ENCODE measurements at places on chromosomes 12 and 14.

GRCh38 chr12:76111209-76111749 lies 26.8 kb upstream of the NAP1L1 start:
- DNase-seq = no peak

- DNase-seq = peak; percentile 34
These were observed 165.5 kb downstream of the PTPN11 start for GRCh38 chr12:112584266-112584722.

GRCh38 chr14:29077916-29078315 lies 311.3 kb downstream of the FOXG1 start:
- no peak for DNase-seq

- DNase-seq = no peak
These were observed 30.2 kb downstream of the BICDL1 start for GRCh38 chr12:120019197-120019596.

DNA sequence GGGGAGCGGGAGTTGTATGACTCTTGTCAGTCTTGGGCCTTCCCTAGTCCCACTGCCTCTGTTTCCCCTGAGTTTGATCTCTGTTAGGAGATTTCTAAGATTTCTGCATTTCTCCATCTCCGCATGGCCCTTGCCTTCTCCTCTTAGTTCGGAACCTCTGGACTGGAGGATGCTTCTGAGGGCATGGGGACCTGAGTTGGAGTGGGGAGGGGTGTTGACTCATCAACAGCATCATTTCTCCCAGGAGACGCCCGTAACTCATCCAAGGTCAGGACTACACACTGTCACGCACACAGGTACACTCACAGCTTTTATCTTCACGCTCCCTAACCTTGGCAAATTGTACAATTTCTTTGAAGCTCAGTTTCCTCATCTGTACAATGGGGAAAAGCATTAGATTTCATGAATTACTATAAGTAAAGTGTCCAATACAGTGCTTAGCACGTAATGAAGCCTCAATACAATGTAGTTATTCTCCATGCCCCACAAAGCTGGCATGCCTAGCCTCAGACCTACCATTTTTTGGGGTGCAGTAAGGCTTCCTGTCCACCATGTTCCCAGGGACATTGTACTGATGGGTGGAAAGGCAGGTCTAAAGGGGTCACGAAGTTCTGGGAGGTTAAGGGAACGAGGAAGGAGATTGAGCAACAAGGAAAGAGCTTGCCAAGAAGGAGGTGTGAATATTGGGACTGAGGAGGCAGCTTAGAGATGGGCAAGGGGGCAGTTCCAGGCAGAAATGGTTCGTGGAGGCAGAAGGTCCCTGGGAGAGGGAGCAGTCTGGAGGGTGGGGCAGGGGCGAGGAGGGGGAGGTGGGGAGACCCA lies 600 bp upstream of the LAG3 start:
- DNase-seq = no peak

DNA sequence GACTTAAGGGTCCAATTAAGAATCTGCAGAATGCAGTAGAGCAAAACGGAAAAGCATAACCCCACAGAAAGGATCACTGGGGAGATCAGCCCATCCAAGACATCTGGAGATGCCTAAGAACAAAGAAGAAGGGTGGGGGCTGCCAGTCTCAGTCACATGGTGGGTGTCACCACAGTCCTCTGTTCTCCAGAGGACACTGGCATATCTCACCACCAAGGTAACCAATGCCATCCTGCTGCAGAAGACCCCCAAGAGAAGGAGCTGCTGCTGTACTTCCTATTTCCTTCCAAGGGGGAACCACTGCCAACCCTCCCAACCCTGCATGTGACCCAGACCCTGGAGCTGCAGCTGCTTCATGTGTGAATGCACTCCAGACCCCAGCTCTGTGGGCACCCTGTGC lies 91.2 kb downstream of the PTGER2 start:
- no peak for DNase-seq

DNA sequence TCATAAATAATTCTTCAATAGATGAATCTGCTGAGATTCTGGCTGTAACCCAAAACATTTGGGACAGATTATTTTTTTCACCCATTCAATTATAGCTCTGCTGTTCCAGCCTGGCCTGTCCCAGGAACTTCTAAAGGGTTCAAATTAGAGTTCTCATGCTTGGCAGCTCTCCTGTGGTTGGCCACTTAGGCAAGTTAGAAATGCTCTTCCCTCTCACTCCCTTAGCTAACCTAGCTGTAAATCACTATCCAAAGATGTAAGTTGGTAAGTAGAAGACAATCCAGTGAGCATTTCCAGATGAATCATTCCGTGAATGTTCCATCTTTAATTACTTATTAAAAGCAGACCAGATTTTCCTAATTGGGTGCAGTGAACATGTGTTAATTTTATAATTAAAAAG lies 760.4 kb upstream of the TBX3 start:
- no peak for DNase-seq

GRCh38 chr12:127770118-127770517 lies 496.9 kb upstream of the TMEM132C start:
- no peak for DNase-seq

GRCh38 chr12:92866418-92866817 lies 62.7 kb downstream of the EEA1 start:
- DNase-seq = no peak

GRCh38 chr14:103879118-103879569 lies 31.8 kb upstream of the PPP1R13B start:
- no peak for DNase-seq

- DNase-seq = no peak
These were observed 66.8 kb upstream of the RFLNA start for GRCh38 chr12:124227951-124228711.

DNA sequence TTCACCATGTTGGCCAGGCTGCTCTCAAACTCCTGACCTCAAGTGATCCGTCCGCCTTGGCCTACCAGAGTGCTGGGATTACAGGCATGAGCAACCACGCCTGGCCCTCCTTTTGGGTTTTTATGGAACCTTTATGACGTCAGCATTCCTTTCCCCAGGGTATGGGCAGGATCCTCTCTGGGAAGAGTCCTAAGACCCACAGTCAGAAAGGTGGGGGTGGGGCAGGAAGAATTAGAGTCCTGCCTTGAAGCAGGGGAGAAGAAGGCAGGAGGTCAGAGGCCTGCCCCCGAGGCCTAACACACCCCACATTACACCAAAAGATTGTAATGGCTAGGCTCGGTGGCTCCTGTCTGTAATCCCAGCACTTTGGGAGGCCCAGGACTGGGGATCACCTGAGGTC lies 30.8 kb upstream of the CDK17 start:
- DNase-seq = no peak

GRCh38 chr14:101001311-101002069 lies 98.0 kb upstream of the RTL1 start:
- DNase-seq = no peak

DNA sequence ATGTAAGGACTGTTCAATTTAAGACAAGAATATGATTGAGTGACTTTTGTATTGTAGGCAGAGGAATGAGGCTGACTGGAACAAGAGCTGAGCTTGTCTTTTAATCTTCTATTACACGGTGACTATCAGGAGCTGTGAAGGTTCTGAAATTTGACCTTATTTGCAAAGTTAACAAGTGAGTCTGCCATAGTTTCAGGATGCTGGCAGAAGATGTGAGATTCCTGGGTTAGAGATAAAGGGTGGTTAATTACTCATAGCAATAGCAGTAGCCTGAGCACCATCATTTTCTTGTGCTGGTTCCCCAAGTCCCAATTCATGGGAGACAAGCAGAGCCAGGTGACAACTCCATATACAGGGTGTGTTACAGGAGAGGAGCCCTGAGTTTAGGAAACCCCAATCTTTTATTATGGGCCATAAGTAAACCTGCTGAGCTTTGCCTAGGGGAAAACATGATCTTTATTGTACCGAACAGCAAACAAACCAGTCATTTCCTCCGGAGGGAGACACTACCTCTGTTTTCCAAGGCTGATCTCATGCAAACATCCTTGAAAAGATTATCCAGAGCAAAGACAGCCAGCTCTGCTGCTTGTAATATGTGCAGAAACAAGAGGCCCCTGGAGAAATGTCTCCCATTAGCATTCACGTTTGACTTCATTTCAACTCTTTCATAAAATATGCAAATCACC lies 51.7 kb upstream of the DDX11 start:
- no peak for DNase-seq

DNA sequence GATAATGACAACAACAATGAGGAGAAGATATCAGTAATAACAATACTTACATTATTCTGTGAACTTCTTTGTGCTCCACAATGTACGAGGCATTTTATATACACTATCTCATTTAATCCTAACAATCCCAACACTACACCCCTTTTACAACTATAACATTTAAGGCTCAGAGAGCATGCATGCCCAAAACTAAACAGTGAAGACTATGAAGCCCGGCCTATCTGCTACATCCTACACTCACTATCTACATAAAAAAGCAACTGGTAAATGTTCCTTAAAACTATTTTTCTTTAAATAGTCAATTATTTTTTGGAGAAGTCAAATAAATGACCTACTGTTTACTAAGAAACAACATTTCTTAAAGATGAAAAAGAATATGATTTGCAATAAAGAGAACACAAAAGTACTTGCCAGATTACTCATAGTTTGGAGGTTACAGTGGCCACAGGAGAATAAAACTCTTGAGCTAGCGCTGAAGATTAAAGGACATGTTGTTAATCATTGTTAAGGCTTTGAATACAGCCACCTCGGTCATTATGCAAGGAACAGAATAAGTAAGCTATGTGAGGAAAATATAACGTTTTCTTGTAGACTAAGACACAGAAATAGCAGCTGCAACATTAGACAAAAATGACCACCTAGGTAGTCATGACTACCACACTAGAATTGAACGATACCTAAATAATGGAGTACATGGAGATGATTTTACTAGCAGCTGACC lies 56.7 kb downstream of the EPS8 start:
- peak; percentile 58 for DNase-seq

GRCh38 chr12:1356285-1356684 lies 238.1 kb downstream of the FBXL14 start:
- DNase-seq = no peak

GRCh38 chr12:120092551-120093335 lies 23.8 kb downstream of the RAB35 start:
- peak; percentile 32 for DNase-seq

All from HepG2 (cell line).